ENCODE measurements at places on chromosomes 3 and 15. TPM values are rescaled to one million over a fixed set of nuclear protein-coding genes. Genes with fewer than 3 reads are reported as not detected.

DNA sequence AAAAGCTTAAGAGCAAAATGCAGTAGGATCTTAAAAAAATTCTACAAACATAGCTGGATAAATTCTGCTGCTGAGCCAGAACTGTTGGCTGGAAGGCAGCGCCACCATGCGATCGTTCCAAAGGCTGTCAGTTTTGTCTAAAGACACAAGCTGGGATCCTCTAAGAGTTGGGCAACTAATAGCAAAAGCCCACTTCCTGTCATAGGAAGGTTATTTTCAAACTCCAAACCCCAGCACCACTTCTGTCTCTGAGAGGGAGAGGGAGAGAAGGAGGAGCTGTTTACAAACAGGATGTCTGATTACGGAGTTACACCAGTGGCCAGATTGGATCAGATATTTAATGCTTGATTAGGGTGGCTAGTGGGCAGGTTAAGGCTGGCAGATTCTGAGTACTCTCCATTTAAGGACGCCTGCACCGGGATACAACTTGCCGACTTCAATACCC, 44.0 kb downstream of the EIF4E3 start:
- peak; percentile 21 for DNase-seq

DNA sequence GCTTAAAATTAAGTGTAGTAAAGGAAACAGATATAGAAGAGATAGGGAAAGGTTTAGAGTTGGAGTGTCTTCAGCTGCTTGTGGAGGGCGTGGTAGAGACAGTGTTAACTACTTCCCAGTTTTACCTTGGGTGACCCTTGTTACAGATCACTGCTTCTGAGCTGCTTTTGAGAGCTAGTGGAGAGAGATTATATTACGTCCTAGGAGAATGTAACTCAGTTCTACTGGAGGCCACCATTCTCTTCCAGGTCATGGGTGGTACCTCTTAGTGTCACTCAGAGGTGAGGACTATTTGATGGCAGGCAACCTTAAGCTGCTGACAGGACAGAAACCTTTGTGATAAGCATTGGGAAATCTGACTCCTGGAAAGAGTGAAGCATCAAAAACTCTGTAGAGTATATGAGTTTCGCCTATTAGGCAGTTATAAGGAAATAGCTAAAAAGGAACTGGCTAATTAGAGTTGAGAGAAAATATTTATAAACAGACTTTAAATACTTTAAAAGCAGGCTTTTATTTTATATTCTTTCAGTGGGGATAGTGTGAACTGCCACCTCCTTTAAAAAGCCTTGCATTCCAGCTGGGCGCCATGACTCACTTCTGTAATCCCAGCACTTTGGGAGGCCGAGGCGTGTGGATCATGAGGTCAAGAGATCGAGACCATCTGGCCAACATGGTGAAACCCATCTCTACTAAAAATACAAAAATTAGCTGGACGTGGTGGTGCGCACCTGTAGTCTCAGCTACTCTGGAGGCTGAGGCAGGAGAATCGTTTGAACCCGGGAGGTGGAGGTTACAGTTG, 106.5 kb downstream of the ZNF609 start:
- DNase-seq = no peak

GRCh38 chr3:53788038-53788437, 58.2 kb downstream of the CHDH start:
- DNase-seq = no peak

DNA sequence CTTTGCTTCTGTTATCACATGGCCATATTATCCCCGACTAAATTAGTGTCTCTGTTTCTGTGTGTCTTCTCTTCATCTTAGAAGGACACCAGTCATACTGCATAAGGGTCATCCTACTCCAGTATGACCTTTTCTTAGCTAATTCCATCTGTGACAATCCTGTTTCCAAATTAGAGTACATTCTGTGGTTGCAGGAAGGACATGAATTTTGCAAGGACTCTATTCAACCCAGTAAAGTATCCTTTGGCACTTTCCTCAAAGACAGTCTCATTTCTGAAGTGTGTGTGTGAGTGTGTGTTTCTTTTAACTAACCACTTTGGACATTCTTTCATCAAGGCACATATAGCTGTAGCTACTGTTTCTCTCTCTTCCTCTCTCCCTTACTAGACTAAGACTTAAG, 15.2 kb upstream of the MME start:
- no peak for DNase-seq

SV2B gene
- 0.30 TPM for total RNA-seq

CCDC9B gene
- total RNA-seq = 1.0 TPM

RAB5A gene
- 62.8 TPM for total RNA-seq

GTF2E1 gene
- total RNA-seq = 15.9 TPM

GRCh38 chr3:15345608-15346137, 13.3 kb upstream of the SH3BP5 start:
- no peak for DNase-seq

ERICH6 gene
- not detected for total RNA-seq

DNA sequence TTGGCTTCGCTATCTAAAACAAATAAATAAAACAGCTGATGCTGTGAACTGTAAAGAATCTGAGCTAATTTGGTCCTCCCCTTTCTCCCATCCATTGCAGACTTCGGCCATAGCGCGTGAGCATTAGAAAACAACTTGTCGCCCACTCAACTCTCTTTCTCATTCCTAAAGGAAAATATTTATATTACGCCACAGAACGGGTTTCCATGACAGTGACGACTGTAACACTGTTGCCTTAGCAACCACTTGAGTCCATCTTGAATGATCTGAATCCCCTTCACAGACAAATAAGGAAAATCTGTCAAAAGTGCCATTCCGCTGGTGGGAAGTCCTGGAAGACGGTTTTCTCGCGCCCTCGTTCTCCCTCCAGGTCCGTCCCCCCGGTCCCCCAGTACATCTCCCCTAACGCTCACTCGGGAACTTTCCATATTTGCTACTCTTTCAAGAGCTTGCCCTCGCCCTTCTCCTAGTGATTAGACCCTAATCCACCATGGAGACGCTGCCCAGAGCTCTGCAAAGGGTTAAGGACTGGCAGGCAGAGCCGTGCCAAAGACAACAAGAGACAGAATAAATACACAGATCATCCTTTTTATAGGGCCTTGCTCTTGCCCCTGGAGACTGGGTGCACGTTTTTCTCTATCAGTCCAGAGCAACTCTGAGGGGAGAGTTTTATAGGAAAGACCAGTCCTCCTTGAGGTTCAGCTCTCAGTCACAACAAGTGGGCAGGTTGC, 50.5 kb downstream of the CRYGS start:
- DNase-seq = no peak

DNA sequence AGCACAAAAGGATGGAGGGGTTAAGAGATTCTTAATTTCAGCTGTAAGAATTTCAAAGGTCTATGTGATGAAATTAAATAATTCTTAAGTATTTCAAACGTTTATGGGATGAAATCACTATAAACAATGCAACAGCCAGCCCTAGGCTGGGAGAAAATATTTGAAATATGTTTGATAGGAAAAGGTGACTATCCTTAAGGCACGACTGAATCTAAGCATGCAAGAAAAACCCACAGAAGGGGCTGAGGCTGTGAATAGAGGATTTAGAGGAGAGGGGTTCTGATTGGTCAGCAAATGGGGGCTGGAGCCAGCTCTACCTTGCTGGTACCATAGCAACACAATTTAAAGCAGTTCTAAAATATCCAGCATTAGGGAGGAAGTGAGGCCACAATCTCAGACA, 220.8 kb upstream of the ATP10A start:
- DNase-seq = no peak

SCN10A gene
- not detected for total RNA-seq

DNA sequence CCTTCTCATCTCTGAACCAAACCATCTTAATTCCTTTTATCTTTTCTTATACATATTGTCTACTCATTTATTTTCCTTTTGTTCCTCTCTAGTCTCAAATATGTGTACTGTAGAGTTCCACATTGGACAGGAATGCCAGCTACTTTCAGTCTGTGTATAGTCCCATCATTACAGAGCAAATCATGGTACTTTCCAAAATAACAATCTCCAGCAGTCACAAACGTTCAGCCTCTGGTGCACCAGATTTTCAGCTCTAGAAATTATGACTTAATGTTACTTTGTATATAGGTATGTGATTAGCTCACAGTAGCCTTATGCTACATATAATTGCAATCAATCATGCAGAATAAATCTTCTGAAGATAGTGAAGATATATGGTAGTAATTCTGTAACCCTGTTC, 32.5 kb upstream of the TM4SF4 start:
- DNase-seq = no peak

TP63 gene
- total RNA-seq = 1.6 TPM

PRTG gene
- total RNA-seq = not detected

GRCh38 chr3:139120086-139121056, 75.7 kb upstream of the PRR23C start:
- no peak for DNase-seq

DNA sequence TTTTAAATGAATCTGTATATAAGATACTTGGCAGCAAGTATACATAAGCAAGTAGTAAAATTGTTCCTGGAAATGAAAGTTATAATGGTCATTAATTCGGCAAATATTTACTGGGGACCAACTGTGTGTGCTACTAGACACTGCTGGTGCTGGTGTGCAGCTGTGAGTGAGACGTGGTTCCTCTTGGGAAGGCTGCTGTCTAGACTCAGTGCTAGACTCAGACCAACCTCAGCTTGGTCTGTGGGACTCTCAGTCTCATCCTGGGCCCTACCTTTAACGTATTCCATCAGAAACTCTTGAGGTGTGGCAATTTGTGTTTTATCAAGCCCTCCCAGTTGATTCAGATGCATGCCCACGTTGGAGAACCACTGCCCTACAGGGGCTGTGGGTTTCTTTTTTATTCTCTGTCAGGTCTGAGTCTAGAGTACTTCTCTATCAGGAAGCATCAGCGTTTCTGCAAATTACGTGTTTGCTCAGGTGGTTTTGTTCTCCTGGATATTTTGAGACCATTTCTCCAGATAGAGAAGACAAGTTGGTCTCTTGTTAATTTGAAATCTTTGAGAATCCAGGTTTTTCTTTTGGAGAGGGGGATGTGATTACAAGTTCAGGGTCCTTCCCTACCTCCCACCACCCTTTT, 6.8 kb downstream of the TLNRD1 start:
- no peak for DNase-seq

KLHL6 gene
- total RNA-seq = 88.8 TPM

VIPR1 gene
- 5.6 TPM for total RNA-seq

GRCh38 chr15:36947035-36947719, 153.2 kb downstream of the MEIS2 start:
- DNase-seq = no peak

- no peak for DNase-seq
Measured at GRCh38 chr3:154932633-154933032, 147.5 kb upstream of the MME start.

Data from activated T-cell treated with anti-CD3 and anti-CD28 coated beads, Interleukin-2, amount 50 U/mL, for 72 hours (primary cell).